ENCODE measurements at places on chromosomes 5 and 9.

- DNase-seq: no peak
Observed at GRCh38 chr5:173671121-173671949, 54.9 kb upstream of the BOD1 start.

GRCh38 chr5:128274441-128274840, 190.9 kb downstream of the SLC12A2 start:
- DNase-seq: no peak

- no peak for DNase-seq
Observed at GRCh38 chr5:10145923-10146401, 103.7 kb downstream of the ATPSCKMT start.

- DNase-seq: no peak
Observed at GRCh38 chr5:97544240-97544639, 361.2 kb upstream of the RIOK2 start.
